Thoracic aorta (tissue), 2 donors: ENCODE measurements at places on chromosomes 6 and 20. TPM values are rescaled to one million over a fixed set of nuclear protein-coding genes. Genes with fewer than 3 reads are reported as not detected.

SSTR4 gene
- total RNA-seq: not detected

VGLL2 gene
- not detected for total RNA-seq

ERVFRD-1 gene
- total RNA-seq: not detected

SLC22A3 gene
- total RNA-seq: 91.5 TPM

RBBP9 gene
- 18.3 TPM for total RNA-seq

IFNGR1 gene
- total RNA-seq: 102 TPM

GMPR gene
- 62.1 TPM for total RNA-seq

MCHR2 gene
- not detected for total RNA-seq

LSM2 gene
- total RNA-seq: 21.2 TPM

DNA sequence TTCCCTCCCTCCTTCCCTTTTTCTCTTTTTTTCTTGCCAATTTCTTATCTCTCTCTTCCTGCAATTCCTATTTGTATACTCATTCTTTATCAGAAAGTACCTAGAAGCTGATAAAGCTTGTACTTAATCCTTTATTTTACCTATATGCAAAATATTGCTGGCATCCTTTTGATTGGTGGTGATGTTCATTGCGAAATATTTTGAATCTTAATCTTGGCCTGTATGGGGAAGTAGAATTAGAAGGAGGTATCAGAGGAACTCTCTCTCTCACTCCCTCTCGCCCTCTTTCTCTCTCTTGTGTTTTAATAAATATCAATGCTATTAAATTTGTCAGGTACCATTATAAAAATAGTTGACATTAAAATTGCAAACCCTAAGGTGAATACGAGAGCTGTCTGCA is 52.8 kb downstream of the UST start:
- no peak for DNase-seq

DNA sequence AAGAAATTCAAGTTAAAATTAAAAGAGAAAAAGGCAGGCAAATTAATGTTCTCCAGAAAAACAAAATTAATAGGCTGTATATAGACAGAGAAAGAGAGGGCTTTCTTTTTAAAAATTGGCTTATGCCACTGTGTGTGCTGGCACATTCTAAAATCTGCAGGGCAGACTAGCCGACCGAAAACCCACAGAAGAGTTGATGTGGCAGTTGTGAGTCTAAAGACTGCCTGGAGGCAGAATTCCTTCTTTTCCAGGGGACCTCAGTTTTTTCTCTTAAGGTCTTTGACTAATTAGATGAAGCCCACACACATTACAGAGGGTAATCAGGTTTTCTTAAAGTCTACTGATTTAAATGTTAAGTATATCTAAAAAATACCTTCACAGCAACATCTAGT is 85.7 kb downstream of the GJA1 start:
- DNase-seq: no peak

DNA sequence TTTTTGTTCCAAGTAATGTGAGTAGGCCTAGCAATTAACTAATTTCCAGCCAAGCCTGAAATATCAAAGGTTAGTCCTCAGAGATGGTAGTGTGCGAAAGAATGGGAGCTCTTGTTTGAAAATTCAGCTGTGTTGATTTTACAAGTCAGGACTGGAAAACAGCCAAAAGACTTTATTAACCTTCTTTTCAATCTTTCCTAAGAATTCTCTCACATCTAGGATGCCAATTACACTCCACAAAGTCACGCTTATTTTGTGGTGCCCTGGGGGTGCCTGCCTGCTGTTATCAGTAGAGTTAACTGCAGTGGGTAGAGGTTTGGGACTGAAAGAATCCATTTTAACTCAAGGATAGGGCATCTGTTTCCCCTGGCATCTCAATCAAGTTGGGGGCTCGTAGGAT is 30.7 kb upstream of the MAP3K4 start:
- no peak for DNase-seq

DNA sequence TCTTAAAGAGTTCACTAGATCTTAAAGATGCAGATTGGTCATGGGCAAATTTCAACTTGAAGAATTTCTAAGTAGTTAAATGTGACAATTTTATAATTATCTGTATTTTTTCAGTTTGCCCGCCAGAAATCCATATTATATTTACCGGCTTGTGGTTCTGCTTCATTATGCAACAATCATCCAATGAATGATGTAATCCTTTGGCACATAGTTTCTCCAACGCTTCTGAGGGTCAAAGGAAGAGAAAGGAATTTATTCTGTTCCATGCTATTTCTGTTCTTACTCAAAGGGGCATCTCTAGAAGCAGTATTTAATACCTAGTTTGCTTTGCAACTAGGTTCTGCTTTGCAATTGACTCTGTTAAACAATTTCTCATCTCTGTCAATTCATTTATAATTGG is 359.3 kb upstream of the PLCB4 start:
- no peak for DNase-seq

DNA sequence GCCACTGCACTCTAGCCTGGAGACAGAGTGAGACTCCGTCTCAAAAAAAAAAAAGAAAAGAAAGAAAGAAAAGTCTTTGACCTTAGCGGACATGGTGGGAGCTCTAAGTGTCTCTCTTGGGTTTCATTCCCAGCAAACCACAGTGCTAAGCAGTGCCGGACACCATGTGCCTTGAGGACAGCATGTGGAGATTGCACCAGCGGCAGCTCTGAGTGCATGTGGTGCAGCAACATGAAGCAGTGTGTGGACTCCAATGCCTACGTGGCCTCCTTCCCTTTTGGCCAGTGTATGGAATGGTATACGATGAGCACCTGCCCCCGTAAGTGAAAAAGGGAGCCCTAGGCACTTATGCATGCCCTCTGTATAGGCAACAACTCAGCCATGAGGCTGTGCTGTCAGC is 79.4 kb downstream of the GFRA4 start:
- DNase-seq: no peak

DNA sequence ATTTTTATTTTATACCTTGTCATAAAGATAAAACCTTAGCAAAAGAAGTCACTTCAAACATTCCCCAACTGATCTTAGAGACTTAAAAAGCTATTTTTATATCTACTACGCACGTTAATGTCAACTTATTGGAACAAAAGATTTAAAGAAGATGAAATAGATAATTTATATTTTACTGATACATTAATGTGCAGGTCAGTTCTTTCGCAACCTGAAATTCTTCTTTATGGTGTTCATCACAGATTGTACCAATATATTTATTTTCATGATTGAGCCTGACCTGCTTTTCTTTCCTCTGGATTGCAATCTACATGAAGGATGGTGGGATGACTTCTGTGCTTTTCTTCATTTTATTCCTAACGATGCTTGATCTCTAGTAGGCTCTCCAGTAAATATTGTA is 596.3 kb downstream of the PHF3 start:
- DNase-seq: no peak

DNA sequence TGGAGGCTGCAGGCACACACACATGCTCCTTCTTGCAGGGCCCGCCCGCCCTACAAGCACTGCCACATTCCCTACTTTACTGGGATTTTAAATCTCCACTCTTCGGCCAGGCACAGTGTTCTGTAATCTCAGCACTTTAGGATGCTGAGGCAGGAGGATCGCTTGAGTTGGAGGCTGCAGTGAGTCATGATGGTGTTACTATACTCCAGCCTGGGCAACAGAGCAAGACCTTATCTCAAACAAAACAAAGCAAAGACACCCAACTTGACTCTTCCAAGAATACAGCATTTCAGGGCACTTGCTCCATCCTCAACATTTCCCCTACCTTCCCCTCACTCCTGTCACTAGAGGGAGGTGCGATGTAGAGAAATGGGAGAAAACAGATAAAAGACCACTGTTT is 194.0 kb downstream of the MYLK4 start:
- DNase-seq: no peak

DNA sequence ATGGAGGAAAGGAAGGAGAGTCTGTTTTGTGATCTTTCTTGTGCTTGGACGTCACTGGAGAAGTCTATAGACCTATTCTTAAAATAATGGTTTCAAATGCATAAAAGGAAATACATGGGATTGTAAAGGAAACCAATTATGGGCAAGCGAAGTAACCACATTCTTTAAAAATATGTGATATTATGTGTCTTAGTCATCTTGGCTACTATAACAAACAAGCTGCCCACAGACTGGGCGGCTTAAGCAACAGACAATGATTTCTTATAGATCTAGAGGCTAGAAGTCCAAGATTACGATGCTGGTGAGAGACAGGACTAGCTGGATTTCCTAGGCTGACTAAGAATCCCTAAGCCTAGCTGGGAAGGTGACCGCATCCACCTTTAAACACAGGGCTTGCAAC is 49.4 kb upstream of the CD83 start:
- DNase-seq: no peak

DNA sequence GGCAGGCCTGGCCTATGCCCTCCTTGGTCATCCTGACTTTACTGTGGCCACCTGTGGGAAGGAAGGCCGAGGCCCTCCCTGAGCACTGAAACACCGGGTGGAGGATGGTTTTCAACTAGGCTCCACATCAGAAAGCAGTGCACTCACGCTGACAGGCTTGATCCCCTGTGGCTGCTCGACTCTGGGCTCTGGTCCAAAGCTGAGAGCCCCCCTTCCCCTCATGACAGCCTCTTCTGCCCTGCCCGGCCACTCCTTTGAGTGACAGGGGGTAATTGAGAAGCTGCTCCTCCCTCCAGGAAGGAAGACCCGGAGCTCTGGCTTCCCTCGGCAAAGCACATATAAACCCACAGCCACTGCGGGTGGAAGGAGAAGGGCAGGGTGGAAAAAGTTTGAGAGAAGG is 43.6 kb downstream of the MUC22 start:
- DNase-seq: no peak

- DNase-seq: no peak
These were observed 119.9 kb downstream of the SULF2 start for GRCh38 chr20:47665221-47665991.

DNA sequence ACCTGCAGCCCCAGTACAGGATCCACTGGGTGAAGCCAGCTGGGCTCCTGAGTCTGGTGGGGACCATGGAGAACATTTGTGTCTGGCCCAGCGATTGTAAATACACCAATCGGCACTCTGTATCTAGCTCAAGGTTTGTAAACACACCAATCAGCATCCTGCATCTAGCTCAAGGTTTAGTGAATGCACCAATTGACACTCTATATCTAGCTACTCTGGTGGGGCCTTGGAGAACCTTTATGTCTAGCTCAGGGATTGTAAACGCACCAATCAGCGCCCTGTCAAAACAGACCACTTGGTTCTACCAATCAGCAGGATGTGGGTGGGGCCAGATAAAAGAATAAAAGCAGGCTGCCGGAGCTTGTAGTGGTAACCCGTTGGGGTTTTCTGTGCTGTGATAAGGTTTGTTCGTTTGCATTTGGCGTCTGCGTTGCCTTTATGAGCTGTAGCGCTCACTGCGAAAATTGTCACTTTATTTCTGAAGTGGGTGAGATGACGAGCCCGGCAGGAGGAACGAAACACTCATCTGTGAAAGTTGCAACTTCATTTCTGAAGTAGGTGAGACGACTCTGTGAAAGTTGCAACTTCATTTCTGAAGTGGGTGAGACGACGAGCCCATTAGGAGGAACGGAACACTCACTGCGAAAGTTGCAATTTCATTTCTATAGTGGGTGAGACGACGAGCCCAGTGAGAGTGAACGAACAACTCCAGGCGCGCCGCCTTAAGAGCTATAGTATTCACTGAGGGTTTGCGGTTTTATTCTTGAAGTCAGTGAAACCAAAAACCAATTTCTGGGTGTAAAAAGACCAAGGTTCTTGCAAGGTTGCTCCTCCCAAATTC is 31.1 kb downstream of the SERPINB6 start:
- DNase-seq: no peak

DNA sequence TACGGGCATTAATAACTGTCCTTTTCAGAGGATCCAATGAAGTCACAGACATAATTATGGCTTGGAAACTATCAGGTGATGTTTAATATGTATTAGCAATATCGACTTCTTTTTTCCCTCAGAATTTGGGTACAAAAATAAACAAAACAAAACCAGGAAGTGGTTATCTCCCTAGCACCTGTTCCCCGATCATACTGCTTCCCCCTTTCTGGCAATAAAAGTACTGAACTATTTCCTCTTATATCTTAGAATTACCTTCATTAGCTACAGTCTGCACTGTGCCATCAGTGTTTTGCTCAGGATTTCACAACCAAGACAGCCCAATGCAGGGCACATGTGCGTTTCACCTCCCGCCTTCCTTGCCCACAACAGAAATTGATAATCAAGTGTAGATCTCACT is 216.9 kb upstream of the BTBD3 start:
- no peak for DNase-seq

GRCh38 chr20:25364879-25365699 is 25.5 kb downstream of the ABHD12 start:
- no peak for DNase-seq

GRCh38 chr6:3526962-3527650 is 70.3 kb upstream of the SLC22A23 start:
- DNase-seq: no peak

DNA sequence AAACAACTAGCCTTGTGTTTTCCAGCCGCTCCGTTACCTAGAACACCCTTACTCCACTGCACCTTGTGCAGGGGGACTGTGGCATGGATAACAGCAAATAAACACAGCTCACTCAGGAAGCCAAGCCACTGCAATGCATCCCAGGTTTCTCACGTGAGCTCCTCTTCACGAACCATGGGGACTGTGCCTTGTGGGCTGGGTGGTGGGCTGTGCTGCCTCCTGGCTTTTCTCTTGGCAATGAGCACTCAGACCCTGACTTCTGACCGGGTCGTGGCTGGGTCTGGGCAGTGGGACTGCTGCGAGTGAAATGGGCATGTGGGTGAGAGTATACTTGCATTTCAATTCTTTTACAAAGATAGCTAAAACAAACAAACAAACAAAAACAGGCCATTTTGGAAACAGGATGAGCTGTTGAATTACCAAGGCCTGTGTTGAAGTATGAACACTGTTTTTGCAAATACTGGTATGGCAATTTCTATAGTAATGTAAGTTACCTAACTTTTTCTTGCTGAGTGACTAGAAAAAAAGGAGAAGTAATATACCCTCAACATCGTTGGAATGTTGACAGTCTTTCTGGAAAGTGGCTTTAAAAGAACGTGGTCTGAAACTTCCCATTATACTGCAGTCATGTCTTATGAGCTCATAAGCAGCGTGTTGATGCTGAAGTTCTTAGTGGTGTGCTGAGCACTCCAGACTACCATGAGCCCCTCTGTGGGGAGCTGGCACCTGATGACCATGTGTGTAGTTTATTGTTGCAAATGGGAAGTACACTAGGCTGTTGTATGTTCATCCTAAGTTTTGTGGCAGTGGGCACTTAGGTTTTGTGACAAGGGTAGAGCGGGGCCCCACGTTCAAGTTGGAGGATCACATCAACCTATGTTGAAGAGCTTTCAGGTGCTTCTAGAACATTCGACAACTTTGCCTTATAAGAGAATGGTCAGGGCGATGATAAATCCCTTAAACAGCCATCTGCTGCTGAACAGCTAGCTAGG is 120.4 kb downstream of the ARMC2 start:
- DNase-seq: no peak

GRCh38 chr20:63484236-63484635 is 11.8 kb upstream of the KCNQ2 start:
- DNase-seq: no peak

GRCh38 chr6:41654698-41655151 is 16.5 kb downstream of the MDFI start:
- DNase-seq: no peak

- no peak for DNase-seq
These were observed 49.4 kb upstream of the TULP1 start for GRCh38 chr6:35562060-35562459.

GRCh38 chr20:2032168-2032567 is 38.3 kb upstream of the PDYN start:
- DNase-seq: no peak
